Frontal cortex (tissue), 4 donors: ENCODE measurements at places on chromosomes 7 and 10. TPM values are rescaled to one million over a fixed set of nuclear protein-coding genes. Genes with fewer than 3 reads are reported as not detected.

Gene C10orf53
- total RNA-seq = not detected

DNA sequence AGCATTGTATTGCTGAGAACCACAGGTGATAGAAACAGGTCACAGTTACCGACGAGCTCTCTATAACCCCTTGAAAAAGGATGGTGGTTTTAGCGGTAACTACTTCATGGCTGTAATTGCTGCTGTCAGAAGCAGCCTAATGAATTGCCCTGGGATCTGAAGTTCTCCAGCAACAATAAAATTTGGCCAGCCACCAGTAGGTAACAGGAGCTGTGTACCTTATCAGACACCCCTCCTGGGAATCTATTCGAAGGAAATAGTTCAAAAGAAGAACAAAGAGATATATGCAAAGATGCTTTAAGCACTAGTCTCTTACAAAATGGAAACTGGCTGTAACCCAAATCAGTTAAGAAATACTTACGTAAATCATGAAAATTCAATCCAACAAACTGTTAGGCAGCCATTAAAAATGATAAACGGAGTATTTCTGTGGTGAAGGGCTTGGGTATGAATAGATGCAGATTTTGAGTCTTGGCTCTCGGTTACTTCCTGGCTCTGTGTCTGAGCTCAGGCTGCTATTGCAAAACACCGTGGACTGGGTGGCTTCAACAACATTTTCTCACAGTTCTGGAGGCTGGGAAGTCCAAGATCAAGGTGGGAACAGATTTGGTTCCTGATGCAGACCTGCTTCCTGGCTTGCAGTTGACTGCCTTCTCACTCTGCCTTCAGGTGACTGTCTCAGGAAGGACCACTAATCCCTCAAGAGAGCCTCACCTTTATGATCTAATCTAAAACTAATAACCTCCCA, 1.6 kb downstream of the MSRB2 start:
- no peak for DNase-seq

DNA sequence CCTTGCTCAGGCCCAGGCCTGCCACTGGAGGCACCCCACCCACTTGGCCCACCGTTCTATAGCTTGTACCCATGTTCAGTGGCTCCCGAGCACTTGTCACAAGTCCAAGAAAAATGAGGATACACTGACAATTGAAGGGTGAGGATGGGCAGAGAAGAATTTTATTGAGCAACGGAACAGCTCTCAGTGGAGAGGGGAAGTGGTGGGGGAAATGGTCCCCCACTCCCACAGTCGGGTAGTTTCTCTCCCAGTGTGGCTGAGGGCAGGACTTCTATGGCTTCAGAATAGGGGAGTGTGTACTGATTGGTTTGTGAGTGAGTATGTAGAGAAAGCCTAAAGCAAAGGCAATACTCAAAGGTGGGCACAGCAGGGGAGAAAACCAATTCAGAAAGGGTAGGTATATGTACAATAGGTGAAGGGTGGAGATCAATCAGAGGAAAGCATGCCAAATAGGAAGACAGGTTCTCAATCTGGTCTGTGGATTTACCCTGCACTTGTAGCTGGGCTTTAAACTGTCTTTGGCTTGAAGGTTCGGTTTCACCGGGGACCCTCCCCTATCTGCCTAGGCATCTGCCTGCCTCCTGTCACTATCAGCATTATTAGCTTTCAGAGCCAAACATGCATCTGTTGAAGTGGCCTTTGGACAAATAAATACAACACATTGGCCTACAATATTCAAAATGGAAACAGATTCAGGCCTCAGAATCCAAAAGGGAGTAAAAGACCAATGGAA, 8.9 kb upstream of the TSPAN13 start:
- no peak for DNase-seq

- no peak for DNase-seq
Measured at GRCh38 chr10:71084818-71085126, 127.6 kb upstream of the UNC5B start.

Gene CCDC3
- 18.8 TPM for total RNA-seq

DNA sequence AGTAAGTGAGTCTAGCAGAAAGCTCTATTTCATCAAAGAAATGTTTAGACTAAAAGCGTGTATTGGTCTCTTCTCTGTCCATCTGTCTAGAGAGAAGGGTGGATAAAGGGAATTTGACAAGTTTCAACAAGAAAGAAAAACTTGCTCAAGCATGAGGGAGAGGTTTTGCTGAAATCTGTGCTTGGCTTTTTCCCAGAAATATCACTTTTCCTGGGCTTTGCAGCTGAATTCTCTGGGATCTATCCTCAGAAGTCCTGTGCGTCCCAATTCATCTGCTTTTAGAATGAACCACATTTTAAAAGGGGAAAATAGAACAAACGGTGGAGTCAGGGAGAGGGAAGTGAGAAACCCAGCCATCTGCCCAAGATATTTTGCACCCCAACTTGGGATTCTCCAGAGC, 59.6 kb upstream of the CELF2 start:
- no peak for DNase-seq

Gene PALD1
- total RNA-seq = 6.9 TPM

GRCh38 chr10:119225083-119225658, 17.8 kb downstream of the GRK5 start:
- no peak for DNase-seq

DNA sequence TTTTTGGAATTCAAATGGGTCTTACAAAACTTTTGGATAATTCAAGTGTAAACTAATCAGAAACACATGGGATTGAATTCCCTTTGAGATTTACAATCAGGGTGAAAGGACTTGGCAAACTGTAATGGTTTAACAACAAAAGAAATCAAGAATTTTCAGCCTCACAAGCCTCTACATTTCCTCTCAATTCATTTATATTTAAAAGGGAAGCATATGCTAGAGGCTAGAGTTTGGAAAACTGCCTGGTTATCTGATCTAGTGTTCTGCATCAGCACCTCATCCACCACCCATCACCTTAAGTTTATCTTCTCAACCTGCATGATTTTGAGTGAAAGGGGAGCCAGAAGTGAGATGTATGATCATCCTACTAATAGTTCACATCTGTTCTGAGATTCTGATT, 120.7 kb downstream of the TES start:
- DNase-seq = no peak

Gene WDFY4
- total RNA-seq = 0.41 TPM

Gene RPP38
- total RNA-seq = 6.9 TPM

- DNase-seq = no peak
Measured at GRCh38 chr7:78020874-78021249, 222.3 kb downstream of the PHTF2 start.

Gene ABCA13
- under 0.01 TPM for total RNA-seq

DNA sequence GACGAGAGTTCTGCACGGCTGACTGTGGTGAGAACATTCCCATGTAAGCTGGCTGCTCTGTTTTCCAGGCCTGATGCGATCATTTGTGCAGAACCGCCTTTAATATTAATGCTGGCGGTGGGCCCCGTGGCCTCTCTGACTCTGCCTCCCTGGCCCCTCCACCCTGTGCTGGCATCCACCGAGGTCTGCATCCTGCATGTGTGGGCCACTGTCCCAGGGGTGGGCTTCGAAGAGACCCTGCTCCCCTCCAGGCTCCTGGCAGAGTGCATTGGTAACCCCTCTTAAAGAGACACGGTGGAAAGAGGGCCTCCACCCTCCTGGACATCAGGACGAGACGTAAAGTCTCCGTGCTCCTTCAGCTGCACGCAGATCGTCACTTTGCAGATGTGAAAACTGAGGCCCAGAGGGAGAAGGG, 67.3 kb upstream of the FAM20C start:
- DNase-seq = no peak

GRCh38 chr7:111638078-111638477, 75.8 kb upstream of the IMMP2L start:
- no peak for DNase-seq

GRCh38 chr7:83466956-83467355, 182.0 kb downstream of the SEMA3E start:
- no peak for DNase-seq

Gene CHAT
- not detected for total RNA-seq

GRCh38 chr10:486666-487322, 202.7 kb downstream of the DIP2C start:
- DNase-seq = no peak

GRCh38 chr7:135707570-135707966, 20.4 kb downstream of the SLC13A4 start:
- DNase-seq = no peak
